GM12891 (cell line): ENCODE measurements at places on chromosomes 12 and 14.

DNA sequence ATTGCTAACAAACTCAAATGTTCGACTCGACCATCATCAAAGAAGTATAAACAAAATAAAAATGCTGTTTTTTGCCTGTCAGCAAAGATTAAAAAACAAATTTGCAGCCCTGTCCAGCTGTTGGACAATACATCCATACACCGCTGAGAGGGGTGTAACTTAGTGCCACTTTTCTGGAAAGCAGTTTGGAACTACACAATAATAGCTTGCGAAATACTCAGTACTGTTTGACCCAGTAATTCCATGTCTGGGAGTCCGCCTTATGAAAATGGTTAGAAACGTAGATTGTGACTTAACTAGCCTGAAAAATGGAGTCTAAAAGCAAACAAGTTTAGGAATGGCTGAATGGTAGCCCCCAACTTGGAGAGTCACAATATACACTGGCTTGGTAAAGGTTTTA, 6.4 kb downstream of the USP30 start:
- no peak for DNase-seq

- no peak for DNase-seq
Observed at GRCh38 chr12:93090731-93091172, 161.7 kb upstream of the EEA1 start.

- DNase-seq, result no peak
Observed at GRCh38 chr12:92624236-92624635, 78.6 kb upstream of the PLEKHG7 start.

DNA sequence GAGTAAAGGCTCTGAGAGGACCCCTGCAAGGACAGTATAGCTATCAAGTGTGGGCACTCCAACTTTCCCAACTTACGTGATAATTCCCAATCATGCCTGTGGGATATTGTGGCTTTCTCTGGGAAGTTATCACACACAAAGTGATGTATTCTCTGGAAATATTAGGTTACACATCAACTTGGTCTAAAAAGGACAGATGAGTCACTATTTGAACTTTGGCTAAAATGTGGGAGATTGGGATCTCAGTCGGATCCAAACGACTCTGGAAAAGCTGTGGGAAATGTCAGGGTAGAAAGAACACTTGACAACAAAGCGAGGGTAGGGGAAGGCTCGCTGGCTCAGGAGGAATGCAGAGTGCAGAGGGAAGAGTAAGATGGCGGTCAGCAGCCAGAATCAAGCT, 1048.9 kb downstream of the BCL11B start:
- DNase-seq, result no peak

DNA sequence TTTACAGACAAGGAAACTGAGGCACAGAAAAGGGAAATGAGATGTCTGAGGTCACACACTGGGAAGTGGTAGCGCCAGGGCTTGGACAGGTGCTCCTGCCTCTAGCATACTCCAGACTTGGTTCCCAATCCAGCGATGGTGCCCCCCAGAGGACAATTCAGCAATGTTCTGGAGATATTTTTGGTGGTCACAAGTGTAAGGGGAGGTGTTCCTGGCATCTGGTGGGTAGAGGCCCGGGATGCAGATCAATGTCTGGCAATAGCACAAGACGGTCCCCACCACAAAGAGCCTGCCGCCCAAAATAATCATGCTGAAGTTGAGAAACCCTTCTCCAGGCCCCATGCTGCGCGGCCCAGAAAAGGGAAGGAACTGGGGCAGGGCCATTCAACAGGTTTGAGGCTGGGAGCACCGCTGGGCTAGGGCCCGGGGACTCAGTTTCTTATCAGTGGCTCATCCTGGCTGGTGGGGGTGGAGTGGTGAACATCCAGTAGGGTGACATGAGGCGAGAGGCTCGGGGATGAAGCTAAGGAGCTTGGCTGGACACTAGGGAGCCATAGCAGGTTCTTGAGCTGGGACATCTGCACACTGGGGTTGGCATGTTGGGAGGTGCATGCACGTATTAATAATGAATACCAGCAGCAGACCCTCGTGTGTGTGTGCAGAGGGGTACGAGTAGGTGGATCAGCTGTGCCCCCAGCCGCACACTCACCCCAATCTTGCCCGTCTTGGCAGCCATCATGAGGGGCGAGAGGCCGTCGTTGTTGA, 35.1 kb downstream of the TRPV4 start:
- DNase-seq, result no peak

- no peak for DNase-seq
Observed at GRCh38 chr14:91333650-91334039, 84.0 kb downstream of the CCDC88C start.

DNA sequence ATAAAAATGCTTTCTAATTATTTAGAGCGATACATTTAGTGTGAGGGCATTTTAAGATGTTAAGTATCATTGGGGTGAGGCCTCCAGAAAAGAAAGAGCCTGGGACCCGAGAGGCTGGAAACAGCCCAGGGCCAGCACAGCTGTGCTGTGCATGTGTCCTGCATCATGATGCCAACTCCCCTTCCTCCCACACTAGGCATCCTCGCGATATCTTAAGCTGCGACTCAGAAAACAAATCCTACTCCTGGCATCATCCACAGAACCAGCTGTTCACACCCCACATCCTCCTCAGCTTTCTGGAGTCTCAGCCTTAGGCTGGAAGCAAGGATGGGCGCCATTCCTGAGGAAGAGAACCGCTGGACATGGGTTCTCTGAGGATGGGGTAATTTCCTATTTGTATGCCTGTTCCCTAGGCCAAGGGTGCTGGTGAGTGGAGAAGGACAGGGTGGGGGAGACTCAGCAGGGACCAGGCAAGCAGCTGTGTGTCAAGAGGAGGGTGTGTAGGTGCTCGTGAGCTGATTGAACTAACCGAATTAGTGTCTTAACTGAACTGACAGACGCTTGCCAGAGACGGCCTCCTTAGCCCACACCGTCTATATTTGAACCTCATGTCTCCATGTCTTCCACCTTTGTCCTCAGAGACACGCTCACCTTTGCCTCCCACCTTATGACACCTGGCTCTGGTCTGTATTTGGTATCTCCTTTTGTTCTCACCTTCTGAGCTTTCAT, 15.6 kb upstream of the MCRS1 start:
- no peak for DNase-seq

DNA sequence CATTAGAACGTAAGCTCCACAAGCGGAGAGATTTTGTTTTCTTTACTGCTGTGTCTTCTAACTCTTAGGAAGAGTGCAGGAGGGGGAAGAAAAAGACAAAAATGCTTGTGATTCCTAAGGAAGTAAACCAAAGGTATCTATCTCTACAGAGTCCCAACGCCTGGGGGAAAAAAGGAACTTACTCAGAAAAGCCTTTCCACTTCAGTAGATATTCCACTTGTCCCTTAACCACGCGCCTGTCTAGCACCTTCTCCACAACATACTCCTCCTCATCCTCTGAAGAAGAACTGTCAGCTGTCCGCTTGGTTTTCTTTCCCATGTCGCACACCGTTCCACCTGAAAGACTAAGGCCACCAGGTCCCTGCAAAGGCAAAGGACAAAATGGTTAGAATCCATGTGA, 22.6 kb downstream of the CBX5 start:
- no peak for DNase-seq

DNA sequence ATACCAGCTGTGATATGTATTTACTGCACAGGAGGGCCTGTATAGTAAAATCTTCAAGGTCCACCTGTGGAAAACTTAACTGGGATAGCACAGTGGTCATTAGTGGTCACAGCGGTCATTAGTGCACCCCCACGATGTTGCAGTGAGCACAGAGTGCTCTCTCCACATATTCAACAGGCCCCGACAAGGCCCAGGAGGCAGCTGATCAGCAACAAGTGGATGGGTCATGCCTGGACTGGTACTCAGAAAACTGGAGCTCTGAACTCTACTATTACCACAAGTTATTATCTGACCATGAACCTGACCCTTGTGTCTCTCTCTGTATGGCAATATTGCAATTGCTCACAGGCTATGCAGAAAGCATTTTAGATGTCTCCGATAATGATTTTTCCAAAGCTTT, 129.5 kb downstream of the SLC35F4 start:
- no peak for DNase-seq
